ENCODE measurements at places on chromosomes 4 and X.

DNA sequence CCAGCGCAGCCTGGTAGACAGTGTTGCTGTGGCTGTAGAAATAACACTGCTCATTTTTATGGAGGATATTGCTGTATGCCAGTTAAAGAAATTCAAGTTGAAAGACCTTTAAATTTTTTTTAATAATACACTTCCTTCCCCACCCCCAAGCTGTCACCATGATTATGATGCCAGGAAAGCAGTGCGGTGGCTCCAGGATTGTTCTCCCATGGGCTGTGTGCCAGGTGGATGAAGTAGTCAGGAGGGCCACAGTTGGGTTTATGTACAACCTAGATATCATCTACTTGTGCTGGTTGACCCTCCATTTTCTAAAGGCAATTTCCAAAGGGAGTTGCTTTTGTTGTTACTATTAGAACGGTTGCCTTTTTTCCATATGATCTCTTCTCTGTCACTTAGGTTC, 136.6 kb downstream of the AFF1 start:
- DNase-seq: no peak

DNA sequence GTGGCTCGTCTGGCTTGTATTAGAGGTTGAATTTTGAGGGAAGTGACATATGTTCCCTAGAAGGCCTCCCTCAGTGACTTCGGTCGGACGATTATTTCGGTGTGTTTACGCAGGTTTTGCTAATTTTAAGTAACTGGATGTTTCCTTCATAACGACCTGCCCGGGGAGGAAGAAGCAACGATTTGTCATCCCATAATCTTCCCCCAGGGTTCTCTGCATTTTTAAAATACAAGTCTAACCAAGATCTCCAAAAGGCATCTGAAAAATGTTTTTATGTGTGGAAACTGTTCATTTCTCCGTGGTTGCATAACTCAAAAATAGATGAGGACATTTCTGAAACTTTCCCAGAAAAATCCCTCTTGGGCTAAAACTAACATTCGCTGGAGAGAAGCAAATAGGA, 195.4 kb downstream of the SHOX start:
- DNase-seq: no peak

GRCh38 chr4:107008115-107008514, 28.0 kb downstream of the DKK2 start:
- no peak for DNase-seq

- DNase-seq: no peak
Observed at GRCh38 chr4:96827086-96827485, 987.2 kb downstream of the PDHA2 start.

- no peak for DNase-seq
Observed at GRCh38 chr4:185480016-185480732, 8.6 kb upstream of the CCDC110 start.

DNA sequence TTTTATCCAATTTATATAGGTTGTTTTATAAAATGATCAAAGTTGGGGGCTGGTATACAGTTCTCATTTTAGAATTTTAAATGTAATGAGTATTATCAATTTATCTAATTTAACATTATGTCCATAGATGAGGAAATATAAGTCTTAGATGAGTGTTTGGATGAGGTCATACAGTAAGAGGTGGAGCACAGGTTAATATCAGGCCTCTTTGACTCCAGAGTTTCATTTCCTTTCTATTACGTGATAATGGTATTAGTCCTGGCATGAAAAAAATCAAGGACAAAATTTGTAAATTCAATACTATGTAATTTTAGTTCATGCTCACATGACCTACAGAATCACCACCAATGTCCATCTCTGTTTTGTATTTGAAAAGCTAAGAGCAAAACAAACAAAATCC, 269.8 kb downstream of the FSTL5 start:
- DNase-seq: no peak

GRCh38 chr4:6965329-6965728, 55.7 kb downstream of the TBC1D14 start:
- DNase-seq: no peak

GRCh38 chrX:51408462-51408861, 75.8 kb downstream of the NUDT10 start:
- DNase-seq: no peak

- no peak for DNase-seq
Observed at GRCh38 chr4:48228949-48229348, 40.7 kb downstream of the TEC start.

GRCh38 chr4:124234771-124235170, 477.8 kb downstream of the ANKRD50 start:
- no peak for DNase-seq

Measured in activated naive CD4-positive, alpha-beta T cell treated with anti-CD3 and anti-CD28 coated beads, Interleukin-2, amount 50 U/mL, for 72 hours (primary cell).